Lung (tissue), 17 donors: ENCODE measurements at places on chromosomes 12 and 14. TPM values are rescaled to one million over a fixed set of nuclear protein-coding genes. Genes with fewer than 3 reads are reported as not detected.
A peak's percentile ranks its signal among the peaks of the same experiment; 100 is the strongest.

GRCh38 chr12:89875225-89875624 lies 166.6 kb upstream of the ATP2B1 start:
- no peak for DNase-seq

DNA sequence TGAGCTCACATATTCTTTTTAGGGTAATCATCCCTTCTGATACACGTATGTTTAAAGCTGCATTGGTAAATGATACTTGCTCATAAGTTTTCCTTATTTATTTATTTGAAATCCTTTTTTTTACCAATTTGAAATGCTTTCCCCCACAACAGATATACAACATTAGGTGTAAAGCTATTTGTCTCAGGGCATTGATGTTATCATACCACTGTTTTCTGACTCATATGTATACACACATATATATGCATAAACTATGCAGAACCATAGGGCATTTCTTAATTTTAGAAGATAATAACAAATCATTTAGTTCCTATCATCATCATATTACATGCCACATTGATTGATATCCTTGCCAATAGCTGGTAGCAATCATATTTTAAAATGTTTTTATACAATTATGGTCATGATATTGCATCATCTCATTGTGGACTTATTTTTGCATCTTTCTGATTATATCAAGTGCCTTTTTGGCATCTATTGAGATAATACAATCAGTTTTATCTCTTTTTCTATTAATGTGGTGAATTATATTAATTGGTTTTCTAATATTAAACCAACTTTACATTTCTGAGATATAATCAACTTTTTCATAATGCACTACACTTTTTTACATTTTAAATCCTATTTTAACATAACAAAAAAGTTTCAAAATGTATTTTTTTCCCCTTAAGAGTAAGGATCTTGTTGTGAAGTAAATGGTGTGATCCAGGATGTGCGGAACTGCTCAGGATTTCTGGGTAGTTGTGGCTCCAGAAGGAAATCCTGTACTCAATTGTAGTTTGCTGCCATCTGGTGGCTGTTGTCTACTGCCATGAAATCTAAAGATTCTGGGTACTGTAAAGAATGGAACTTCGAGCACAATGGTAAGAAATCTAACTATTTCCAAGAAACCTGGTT lies 16.7 kb downstream of the OR9K2 start:
- peak; percentile 32 for DNase-seq

DNA sequence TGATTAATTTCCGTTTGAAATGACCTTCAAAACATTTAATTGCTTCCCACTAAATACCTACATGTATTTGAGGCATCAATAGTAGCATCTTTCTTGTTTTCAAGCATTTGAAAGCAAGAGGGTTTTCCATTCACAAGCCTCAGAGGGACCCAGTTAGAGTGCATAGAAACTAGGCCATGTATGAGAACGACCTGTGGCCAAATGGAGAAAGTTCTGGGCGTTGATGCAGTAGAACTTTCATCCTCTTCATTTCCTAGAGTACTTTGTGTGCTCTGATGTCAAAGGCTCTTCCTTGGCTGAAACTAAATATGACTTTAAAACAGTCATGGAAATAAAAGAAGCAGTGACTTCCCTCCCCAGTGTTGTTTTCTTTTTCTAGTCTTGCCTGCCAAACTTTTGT lies 944 bp upstream of the DHRS7 start:
- no peak for DNase-seq

- DNase-seq = peak; percentile 41
Observed at GRCh38 chr12:12456637-12457036, 99.8 kb downstream of the BORCS5 start.

- DNase-seq = no peak
Observed at GRCh38 chr14:94122438-94122837, 7.0 kb downstream of the IFI27L2 start.

- no peak for DNase-seq
Observed at GRCh38 chr12:82635263-82635662, 51.4 kb upstream of the TMTC2 start.

Gene ACYP1
- 17.5 TPM for total RNA-seq

Gene GPRC5A
- 418 TPM for total RNA-seq
